ENCODE measurements at places on chromosomes 11 and 22.
A peak's percentile ranks its signal among the peaks of the same experiment; 100 is the strongest.

- DNase-seq, result peak; percentile 44
Observed at GRCh38 chr22:28029201-28029948, 110.3 kb upstream of the PITPNB start.

- no peak for DNase-seq
Observed at GRCh38 chr11:62732830-62733229, 4.5 kb downstream of the TTC9C start.

DNA sequence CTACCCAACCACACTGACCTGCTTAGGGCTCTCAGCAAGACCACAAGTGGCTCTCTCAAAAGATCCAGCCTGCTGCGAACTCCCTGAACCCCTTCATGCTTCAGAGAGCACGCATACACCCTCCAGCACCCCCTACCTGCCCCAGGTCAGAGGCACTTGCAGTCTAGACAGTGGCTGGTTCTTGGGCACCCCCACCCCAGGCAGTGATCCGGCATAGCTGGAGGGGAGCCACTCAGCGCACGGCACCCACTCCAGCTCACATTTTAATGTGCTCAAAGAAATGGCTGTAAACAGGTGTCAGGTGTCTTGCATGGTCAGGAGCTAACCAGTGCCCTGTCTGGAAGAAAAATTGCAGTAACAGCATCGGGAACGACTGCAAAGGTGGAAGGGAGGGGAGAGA is 140.8 kb downstream of the PKNOX2 start:
- no peak for DNase-seq

GRCh38 chr22:38284042-38284402 is 11.2 kb upstream of the TMEM184B start:
- DNase-seq, result no peak

DNA sequence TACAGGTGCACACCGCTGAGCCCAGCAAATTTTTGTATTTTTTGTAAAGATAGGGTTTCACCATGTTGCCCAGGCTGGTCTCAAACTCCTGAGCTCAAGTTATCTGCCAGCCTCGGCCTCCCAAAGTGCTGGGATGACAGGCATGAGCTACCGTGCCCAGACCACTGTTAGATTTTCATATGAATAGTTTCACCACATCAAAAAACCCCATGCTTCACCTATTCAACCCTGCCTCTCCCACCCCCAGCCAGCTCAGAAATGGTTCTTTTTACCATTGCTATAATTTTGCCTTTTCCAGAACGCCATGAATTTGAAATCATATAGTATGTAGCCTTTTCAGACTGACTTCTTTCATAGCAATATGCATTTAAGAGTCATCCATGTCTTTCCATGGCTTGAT is 37.9 kb downstream of the CDPF1 start:
- no peak for DNase-seq

Measured in endothelial cell (in vitro differentiated cells).